Thoracic aorta (tissue), 2 donors: ENCODE measurements at places on chromosomes 3 and 15.
A peak's percentile ranks its signal among the peaks of the same experiment; 100 is the strongest.

DNA sequence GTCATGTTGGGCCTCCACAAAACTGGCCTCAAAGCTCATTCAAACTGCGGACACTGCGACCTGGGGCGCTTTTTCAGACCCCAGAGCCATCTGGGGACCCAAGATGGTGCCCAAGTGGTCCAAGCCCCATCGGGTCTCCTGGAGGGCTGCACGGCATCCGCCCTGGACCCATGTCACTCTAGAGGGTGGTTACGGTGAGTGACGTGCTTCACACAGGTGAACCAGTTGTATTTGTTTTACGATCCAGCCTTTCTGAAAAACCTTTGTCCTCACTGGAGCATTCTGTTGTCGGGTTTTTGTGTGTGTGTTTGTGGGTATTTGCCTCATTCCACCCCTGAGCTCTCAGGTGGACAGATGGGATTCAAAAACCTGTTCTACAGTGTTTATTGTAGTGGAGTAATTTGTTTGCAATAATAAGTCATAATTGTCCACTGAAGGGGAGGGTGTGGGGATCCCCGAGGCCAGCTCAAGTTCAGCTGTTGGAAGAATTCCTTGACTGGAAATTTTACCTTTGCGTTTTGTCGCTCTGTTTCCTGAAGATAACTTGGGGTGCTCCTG, 1.9 kb downstream of the SLC51A start:
- DNase-seq = no peak

GRCh38 chr3:12394569-12395271, 89.6 kb upstream of the TSEN2 start:
- DNase-seq = no peak

DNA sequence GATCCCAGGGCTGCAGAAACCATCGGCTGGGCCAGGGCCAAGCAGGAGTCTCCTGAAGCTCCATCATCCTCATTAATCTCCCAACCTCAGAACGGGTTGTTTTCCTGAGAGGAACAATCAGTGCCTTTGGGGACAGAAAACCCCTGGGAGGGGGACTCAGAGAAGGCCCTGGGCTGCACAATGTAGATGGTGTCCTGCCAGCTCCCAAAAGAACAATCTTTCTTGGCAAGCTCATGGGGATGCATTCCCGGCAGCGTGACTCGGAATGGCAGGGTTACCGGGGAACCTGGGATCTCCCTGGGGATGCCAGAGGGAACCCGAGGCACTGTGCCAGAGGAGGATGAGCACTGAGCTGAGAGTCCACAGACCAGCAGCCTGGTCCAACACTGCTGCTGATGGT, 72.1 kb upstream of the ATP2B2 start:
- DNase-seq = no peak

DNA sequence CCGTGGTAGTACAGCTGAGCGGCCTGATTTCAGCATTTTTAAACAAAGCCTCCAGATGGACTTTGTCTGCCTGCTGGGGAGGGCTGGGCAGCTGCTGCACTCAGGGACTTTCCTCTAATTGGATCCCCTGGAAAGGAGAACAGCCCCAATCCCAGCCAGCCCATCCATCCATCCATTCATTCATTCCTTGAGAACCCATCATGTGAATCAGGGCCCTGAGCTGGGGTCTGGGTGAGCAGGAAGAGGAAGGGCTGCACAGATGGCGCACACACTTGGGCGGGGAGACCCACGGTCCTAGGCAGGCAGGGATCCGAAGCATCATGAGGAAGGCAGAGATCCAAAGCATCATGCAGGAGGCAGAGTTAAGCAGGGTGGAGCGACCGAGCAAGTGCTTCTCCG, 45.7 kb downstream of the TPRA1 start:
- no peak for DNase-seq

DNA sequence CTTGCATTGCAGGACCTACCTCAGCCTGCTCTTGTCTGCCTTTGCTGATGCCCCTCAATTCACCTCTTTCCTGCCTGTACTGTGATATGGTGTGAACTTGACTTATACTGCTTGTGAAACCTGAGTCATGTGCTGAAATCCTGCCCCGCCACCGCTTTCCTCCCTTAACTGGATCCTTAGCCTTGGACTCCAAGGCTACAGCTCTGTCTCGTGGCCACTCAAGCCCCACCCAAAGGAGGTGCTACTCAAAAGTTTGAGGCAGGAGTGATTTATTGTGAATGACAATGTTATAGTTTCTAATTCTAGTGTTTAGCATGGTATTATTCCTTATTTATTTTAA, 56.1 kb downstream of the MYZAP start:
- no peak for DNase-seq

- DNase-seq = no peak
Measured at GRCh38 chr3:38107911-38108648, 28.8 kb downstream of the ACAA1 start.

DNA sequence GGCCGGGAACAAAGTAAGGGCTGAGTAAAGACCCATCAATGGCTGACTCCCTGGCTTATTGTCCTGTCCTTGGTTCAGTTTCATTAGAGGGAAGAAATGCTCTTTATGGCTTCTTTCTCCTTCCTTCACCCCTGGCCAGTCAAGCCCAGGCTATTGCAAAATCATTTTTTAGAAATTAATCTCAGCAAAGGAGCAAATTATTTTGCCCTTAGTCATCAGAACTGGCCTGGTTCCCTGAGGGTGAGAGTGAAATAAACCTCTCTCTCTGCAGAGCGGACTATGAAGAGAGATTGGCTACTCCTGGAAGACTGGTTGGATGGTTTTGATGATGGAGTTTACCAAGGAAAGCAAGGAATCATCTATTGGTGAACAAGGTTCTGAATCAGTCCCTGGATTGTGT, 52.7 kb upstream of the OXTR start:
- DNase-seq = no peak

DNA sequence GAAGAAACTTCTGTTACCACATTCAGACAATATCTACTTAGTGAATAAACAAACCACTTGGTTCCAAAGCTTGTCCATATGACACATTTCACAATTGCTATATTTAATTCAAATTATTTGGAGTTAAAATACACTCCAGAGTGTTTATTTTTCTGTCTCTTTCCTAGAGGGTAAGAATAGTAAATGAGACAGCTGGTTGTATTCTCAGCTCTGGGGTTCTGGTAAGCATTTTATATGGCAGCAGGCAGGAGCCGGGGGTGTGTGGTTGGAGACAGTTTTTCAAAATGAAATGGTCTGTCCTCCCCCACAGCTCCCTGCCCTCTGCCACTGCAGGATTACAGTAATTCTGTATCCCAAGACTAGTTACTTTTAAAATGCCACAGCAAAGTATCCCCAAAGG, 10.9 kb upstream of the SEC61A1 start:
- no peak for DNase-seq

- DNase-seq = no peak
Measured at GRCh38 chr3:97793420-97794019, 28.3 kb upstream of the CRYBG3 start.

- no peak for DNase-seq
Measured at GRCh38 chr3:106030627-106030963, 161.8 kb upstream of the CBLB start.

GRCh38 chr15:77513226-77513625, 92.5 kb downstream of the HMG20A start:
- DNase-seq = no peak

DNA sequence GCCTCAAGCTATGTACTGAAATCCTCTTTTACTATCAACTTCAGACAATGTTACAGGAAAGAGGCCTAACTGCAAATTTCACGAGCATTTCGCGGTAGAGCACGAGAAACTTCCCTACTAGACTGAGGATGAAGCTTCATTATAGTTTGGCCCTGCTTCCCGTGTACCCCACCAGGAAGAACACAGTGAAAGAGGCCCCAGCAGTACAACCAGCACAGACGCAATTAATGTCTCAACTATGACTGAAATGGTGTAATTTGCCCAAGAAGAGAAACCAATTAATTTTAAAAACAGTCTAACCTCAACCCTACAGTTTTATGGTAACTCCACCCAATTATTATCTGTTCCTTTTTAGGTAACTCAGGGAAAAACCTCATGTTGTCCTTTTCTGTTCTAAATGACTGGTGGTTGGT, 12.1 kb downstream of the CHSY1 start:
- DNase-seq = no peak

DNA sequence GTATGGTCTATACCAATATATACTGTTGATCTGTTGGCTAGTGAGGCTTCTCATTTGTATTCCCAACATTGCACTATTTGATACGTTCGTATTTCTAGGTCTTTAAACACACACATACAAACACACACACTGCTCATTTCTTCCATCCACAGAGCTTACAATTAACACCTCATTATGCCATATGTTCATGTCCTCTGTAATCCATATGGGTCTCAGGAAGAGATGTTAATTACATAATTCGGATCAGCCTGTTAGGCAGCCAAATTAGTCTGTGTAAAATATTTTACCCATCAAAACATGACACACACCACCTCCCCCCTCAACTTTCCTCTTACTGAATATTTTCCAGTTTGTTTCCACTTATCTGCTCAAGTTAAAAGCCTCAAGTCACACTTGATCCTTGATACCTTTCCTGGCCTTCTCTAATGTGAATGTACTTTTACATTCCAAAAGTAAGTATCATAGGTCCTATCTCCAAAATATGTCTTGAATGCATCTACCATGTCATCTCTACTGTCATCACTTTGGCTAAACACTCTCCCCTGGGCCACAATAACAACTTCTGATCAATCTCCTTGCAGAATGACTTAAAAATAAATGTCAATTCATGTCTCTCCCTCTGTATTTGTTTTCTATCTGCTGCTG, 28.2 kb downstream of the EOGT start:
- DNase-seq = no peak

DNA sequence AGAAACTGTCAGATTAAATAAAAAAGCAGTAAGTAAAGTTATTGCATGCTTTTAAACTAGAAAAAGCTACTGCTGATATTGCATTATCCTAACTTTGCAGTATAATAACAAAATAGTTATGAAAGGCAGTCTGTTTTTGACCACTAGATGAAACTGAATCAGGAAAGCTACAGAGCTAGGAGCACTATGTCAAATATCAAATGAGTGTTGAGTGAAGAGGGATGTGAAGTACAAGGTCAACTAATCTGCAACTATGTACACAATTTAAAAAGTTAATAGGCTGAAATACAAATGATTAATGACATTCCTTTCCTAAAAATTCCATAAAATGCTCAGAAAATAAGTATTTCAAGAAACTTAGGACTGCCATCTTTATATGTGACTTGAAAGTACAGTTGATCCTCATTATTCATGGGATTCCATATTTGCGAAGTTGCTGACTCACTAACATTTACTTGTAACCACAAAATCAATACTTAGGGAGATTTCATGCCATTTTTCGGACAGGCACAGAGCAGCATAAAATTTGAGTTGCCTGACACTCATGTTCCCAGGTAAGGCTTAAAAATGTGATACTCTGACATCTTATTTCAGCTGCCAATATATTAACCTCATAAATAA, 34.5 kb downstream of the SLC4A7 start:
- no peak for DNase-seq

DNA sequence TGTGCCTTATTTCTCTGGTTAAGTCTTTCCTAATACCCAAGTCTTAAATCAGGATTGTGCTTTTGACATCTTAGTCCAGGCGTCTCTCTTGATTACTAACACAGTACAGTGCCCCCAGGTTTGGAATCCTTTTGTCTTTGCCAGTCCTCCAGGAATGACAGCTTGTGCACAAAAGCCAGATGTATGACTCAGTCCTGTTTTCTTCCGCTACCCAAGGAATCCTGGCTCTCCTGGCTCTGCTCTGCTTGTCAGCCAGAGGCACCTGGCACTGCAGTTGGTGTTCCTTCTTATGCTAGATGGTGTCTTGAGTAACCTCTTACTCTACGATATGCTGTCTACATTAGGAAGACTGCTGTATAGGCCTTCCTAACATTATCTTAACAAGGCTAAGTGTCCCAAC, 728.2 kb upstream of the NECTIN3 start:
- no peak for DNase-seq

GRCh38 chr3:55870594-55870993, 383.5 kb upstream of the WNT5A start:
- DNase-seq = no peak

- no peak for DNase-seq
Measured at GRCh38 chr3:15310491-15311370, 21.7 kb downstream of the SH3BP5 start.

- DNase-seq = no peak
Measured at GRCh38 chr3:101938262-101938847, 89.0 kb downstream of the NFKBIZ start.

- DNase-seq = no peak
Measured at GRCh38 chr3:164096352-164096751, 981.9 kb downstream of the SI start.

GRCh38 chr15:26201177-26201858, 338.2 kb upstream of the ATP10A start:
- no peak for DNase-seq

DNA sequence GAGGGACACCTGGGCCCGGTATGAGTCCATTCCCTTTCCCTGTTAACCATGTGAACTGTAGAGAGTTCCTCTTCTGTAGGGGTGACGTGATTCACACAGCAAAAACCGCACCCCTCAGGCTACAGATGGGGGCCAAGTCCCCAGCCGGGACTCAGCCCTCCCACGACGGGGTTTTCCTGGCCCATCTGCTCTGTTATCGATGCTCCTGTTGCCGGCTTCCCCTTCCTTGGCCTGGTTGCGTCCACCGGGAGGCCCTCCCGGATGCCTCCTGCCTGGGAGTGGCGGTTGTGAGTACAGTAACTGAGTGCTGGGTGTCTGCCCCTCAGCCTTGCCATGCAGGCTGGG, 817 bp upstream of the PLXNA1 start:
- DNase-seq = no peak

DNA sequence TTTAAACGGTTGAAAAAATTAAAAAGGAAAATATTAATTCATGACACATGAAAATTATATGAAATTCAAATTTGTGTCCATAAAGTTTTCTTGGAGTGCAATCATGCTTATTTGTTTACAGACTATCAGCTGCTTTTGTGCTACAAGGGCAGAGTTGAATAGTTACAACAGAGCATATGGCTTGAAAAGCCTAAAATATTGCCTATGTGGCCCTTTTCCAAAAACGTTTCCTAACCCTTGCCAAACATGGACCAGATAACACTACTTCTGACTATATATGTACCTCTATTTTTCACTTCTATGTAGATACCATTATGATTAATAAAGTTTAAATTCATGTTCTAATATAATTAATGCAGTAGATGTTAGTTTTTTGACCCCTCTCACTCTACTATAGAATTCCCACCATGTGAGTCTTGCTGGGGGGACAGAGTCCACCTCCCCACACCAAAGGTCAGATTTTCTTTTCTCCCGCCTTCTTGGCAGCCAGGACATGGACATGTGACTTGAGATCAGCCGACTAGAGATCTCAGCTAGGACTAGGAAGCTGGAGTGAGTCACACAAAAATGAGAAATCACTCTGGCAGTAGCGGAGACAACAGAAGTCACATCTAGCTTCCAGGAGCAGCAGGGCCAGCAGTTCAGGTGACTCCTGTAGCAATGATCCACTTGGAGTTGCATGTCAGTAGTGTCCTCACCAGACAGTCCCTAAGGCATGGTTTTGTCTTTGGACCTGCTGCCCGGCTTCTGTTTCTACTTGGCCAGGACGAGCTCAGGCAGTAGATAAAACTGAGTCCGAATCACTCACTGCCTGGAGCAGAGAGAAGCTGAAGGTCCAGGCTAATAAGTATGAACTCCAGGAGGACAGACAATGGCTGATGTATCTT, 22.4 kb downstream of the CIAO2A start:
- peak; percentile 13 for DNase-seq

- DNase-seq = no peak
Measured at GRCh38 chr3:184687363-184688015, 24.4 kb downstream of the MAGEF1 start.

- no peak for DNase-seq
Measured at GRCh38 chr3:70779296-70779695, 466.9 kb upstream of the MDFIC2 start.

GRCh38 chr3:23319366-23320312, 116.5 kb downstream of the UBE2E2 start:
- no peak for DNase-seq

GRCh38 chr3:187648177-187648576, 22.0 kb downstream of the SST start:
- DNase-seq = no peak
